ENCODE measurements at places on chromosomes 11 and 22.

DNA sequence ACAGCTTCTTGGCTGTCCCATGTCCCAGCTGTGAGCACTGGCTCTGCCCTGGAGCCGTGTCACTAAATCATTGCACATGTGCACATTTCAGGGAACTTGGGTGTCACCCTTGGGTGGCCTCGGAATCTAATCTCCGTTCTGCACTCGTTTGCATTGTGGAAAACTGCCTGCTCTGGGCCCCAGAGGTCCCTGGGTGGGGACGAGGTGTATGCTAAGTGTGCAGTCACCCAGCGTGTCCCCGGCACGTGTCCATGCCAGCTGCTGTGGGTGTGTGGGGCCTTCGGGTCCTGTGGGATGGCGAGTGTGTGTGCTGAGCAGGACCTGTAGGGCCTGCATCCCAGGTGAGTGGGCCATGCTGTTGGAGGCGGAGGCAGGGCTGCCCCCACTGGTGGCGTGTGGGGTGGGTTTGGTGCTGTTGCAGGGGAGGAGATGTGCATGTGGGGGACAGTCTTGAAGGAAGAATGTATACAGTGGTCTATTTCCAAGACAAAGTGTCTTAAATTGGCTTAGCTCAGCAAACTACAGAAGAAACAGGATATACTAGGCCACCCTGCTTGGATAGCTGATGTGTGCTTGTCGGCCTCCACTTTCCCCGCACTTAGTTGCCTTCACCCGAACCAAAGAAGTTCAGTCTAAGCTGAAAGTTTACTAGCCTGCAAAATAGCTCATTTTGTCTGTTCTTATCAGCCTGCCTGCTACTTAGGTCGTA, 14.6 kb downstream of the TANGO2 start:
- no peak for DNase-seq

- no peak for DNase-seq
Measured at GRCh38 chr11:131154351-131154750, 216.1 kb upstream of the NTM start.

GRCh38 chr11:70483077-70483861, 84.9 kb downstream of the CTTN start:
- DNase-seq: no peak

- DNase-seq: no peak
Measured at GRCh38 chr22:27019827-27020226, 362.4 kb downstream of the MIAT start.

DNA sequence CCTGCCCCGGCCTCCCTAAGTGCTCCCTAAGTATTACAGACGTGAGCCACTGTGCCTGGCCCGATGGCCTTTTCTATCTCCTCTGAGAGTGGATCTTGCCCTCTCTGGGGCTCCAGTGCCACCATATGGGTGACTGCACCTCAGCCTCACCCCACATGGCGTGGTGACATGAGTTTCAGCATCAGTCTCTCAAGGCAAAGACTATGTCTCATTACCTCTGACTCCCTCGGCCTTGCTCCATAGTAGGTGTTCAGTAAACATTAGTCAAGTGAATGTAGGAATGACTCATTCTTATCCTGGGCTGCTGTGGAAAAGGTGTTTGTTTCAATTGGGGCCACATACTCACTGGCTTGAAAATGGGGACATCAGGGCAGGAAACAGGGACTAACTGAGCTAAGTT, 168.8 kb downstream of the GRIK4 start:
- no peak for DNase-seq

GRCh38 chr22:39946503-39947219, 13.5 kb upstream of the TMA7B start:
- no peak for DNase-seq

DNA sequence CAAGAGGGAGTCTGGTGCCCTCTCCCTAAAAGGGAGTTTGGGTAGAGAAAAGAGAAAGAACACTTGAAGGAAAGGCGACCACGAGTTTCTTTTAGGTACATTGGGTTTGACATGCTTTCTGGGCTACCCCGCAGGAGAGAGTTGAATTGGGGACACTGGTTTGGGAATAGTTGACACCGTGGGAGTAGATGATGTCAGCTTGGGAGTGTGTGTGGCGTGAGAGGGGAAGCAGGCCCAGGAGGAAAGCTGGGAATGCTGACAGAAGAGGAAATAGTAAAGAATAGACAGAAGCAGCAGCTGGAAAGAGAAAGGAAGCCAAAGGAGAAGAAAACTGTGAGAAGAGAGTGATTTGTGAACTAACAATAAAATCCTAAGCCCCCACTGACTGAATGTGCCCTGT, 442.9 kb downstream of the DYNC2H1 start:
- no peak for DNase-seq

- DNase-seq: no peak
Measured at GRCh38 chr22:21964918-21965484, 12.4 kb upstream of the PPM1F start.

- DNase-seq: no peak
Measured at GRCh38 chr22:46580940-46581537, 39.1 kb upstream of the GRAMD4 start.
